ENCODE measurements at places on chromosomes 13 and 19. TPM values are rescaled to one million over a fixed set of nuclear protein-coding genes. Genes with fewer than 3 reads are reported as not detected.

DNA sequence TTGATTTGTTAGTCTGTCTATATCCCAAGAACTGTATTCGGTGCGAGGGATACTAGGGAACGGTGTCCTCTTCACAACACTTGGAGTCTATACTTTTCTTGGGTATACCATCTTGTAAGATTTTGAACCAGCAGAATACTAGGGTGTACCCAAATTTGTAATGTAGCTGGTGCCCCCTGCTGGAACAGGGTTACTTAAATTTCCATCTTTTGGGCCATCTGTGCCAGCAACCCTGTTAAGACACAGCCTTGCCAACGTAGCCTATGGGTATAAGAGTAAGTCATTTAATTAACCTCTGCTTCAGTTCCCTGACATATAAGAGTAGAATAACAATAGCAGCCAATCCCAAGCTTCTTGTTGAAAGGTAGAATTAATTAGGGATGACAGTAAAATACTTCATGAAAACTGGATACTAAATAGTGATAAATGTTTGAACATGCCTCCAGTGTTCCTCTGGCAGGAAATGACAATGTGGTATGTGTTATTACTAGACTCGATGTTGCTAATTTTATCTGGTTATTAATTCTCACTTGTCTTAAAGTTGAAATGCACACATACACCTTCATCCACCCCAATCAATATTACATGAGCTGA lies 607.6 kb downstream of the FGF9 start:
- no peak for DNase-seq

DNA sequence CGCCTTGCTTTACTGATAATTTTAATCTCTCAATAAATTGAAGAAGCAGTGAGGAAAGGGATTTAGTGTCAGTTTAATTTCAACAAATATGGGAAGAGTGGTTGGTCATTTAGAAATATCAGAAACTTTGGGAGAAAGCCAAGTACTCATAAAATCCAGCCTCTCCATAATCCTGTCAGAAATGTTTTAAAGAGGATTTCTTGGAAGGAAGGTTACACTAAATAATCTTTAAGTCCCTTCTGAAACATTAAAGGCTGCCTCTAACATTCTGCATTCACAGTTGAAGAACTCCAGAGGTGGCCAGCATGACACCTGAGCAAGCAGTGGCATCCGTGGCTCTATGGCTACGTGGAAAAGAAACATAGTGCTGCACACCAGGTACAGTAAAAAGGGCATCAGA lies 378.5 kb downstream of the ENOX1 start:
- DNase-seq, result no peak

GRCh38 chr19:13037731-13038130 lies 42.5 kb downstream of the NFIX start:
- DNase-seq, result no peak

GRCh38 chr13:102708991-102709390 lies 14.1 kb upstream of the METTL21C start:
- no peak for DNase-seq

- no peak for DNase-seq
Measured at GRCh38 chr19:38657633-38658222, 10.3 kb downstream of the ACTN4 start.

- no peak for DNase-seq
Measured at GRCh38 chr19:56642711-56643459, at the start of gene SMIM17. Gene SMIM17, plus strand, starts transcription at chr19:56643159. Its CDS starts 2,509 bp downstream, at chr19:56645668.

DNA sequence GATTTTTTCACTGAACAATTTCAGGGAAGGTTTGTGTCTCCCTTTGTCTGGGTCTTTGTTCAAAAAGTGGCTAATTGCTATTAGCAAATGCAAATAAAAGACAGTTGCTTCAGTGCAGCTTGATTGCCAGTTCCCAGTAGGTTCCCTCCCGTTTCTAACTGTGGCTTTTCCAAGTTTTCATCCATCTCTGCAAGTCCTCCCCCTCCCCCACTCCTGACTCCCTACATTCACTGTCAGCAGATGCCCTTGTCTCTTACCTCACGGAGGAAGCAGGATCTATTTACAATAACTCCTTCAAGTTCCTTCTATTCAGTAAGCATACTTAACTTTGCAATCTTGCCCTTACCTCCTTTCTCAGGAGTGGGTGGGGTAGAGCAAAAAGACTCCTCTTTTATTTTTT lies 55.4 kb upstream of the SCEL start:
- DNase-seq, result no peak

- no peak for DNase-seq
Measured at GRCh38 chr13:71602344-71602743, 264.7 kb downstream of the DACH1 start.

DNA sequence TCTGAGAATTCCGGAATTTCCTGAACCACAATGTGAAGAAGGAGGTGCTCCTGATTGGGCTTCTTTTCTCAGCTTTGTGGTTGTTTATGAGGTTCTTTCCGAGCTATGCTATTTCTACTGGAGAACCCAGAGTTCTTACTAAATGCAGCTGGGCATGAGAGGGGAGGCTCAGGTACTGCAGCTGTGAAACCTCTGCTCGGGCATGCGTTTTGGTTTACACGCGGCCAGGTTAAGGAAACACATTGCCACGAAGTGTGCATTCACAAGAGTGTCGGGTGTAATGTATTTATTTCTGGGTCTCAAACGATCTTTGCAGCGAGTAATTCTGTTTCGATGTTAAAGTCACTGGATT lies 661 bp upstream of the MIR17HG start:
- DNase-seq, result no peak

The PLIN4 gene
- under 0.01 TPM for total RNA-seq

The NCAN gene
- total RNA-seq, result 162 TPM

All from frontal cortex (tissue), 4 donors.